Activated CD4-positive, alpha-beta T cell treated with anti-CD3 and anti-CD28 coated beads, Interleukin-2, amount 50 U/mL, for 48 hours (primary cell): ENCODE measurements at places on chromosomes 3 and 15.
A peak's percentile ranks its signal among the peaks of the same experiment; 100 is the strongest.

DNA sequence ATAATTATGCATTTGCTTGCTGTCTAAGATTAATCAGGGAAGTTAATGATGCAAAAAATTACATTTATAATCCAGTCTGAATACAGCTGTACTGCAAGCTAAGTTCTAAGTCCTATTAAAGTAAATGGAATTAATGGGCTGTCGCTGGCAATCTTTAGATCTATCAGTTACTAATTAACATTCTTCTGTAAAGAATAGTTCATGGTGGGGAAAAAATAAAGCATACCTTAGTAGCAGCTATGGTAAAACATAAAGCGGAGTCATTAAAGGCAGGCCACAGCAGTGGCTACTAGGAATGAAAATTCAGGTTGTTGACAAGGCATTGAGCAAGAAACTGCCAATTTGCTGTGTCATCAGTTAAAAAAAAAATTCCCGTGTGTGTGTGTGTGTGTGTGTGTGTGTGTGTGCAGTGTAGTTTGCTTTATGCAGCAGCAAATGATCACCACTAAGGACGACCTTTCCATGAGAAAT lies 129.8 kb downstream of the ZNF385D start:
- DNase-seq, result no peak

- no peak for DNase-seq
Observed at GRCh38 chr15:77064063-77064462, 6.8 kb downstream of the TSPAN3 start.

DNA sequence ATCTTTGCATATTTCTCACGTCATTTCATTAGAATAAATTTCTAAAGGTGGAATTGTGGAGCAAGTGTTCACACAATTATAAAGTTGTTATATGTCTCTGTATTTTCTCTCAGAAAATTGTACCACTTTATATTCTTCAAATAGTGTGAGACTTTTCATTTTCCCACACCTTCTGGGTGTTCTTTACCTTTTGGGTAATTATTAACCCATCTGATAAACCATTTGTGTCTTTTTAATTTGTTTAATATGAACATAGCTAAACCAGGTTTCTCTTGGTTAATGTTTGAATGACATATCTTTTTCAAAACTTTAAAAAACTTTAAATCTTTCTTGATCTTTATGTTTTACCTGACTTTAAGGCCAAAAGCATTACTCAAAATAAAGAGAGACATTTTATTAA lies 40.5 kb downstream of the DZIP3 start:
- no peak for DNase-seq

DNA sequence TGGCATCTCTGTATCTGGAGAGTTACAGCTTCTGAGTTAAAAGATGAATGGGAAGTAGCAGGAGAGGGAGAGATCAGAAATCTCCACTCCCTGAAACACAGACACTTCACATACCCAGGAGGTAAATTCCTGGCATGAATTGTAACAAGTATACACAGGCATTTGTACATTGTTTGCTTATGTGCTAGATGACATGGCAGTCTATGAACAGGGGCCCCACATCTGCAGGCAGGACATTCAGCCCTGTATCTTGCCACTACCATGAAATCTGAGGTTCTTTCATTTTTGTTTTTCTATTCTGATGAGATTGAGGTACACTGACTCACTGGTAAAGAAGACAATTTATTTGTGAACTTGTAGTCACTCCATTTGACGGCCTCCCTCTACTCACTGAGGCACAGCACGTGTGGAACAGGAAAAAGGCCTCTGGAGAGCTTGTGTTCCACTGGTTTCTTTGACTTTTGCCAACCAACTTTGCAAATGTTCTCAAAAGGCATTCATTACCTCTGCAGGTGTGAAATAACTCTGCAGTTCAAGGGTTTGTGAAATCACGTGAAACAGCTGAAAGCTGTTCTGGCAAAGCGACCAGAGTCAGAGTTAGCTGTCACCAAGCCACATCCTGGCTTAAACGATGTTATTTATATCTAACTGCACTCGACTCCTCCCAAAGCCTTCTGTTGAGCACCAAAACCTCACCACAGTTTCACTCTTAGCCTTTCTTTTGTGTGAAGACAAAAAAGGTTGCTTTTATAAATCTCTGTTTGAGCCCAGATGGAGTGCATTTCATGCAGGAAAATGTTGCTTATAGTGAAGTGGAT lies 401.3 kb upstream of the CFAP20DC start:
- DNase-seq, result peak; percentile 54

DNA sequence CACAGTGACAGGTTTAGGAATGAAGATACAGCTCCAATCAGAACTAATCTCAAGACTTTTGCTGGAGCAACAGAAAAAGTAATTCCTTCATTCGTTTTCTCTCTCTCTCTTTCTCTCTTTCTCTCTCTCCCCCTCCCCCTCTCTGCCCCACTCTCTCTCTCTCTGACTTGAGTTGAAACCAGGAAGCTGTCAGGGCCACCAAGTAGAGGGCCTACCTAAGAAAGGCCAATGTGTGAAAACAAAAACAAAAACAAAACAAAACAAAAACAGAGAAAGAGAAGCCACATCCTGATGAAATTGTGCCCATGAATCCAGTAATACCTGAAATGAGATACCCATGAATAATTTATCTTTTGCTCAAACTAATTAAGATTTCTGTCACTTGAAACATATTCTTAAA lies 72.9 kb downstream of the ATP8B4 start:
- no peak for DNase-seq

DNA sequence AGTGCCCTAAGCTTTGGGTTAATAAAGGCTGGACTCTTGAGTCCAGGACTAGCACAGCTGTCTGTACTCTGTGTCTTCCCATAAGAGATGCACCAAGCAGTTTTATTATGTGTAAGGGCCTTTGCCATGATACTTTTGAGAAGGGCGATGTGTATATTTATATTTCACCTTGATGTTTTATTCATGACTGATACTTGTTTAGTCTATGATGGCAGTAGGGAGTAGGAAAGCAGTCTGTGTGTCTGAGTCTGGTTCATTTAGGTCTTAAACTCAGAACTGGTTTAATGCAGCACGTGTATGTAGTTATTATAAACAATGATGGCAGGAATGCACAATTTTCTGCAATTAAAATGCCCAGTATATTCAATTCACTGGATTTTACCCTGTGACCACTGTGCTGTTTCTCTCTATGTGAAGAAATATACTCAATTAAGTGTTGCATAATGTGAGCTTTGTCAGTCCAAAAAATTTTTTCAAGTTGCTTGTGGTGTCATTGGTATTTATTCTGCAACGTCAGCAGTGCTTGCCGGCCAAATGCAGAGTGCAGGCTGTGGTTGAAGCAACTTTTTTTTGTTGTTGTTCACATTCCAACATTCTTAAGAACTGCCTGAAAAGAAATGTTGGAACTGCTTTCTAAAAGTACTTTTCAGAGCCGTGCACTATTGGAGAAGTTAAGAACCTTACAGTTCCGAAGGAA lies 423.7 kb upstream of the SEMA6D start:
- no peak for DNase-seq

GRCh38 chr3:44894485-44894884 lies 20.1 kb downstream of the TGM4 start:
- no peak for DNase-seq

DNA sequence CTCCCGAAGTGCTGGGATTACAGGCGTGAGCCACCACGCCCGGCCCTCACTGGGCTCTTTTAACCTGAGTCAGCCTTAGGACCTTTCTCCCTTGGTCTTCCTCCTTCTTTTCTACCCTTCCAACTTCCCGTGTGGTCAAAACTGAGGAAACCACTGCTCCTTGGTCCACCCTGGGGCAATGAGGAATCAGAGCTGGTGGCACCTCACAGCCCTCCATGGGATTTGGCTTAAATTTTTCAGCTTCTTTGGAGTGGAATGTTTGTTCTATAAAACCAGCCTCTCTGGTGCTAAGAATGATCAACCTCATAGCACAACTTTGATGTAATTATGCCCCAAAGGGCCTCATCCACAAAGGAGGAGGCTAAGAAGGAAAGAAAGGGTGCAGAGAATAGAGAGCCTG lies 76.6 kb upstream of the CFAP20DC start:
- no peak for DNase-seq

- no peak for DNase-seq
Observed at GRCh38 chr3:49327485-49327884, 12.4 kb downstream of the USP4 start.

- DNase-seq, result no peak
Observed at GRCh38 chr3:177725165-177725564, 527.9 kb upstream of the TBL1XR1 start.

GRCh38 chr15:75235051-75235673 lies 23.0 kb upstream of the GOLGA6C start:
- no peak for DNase-seq

DNA sequence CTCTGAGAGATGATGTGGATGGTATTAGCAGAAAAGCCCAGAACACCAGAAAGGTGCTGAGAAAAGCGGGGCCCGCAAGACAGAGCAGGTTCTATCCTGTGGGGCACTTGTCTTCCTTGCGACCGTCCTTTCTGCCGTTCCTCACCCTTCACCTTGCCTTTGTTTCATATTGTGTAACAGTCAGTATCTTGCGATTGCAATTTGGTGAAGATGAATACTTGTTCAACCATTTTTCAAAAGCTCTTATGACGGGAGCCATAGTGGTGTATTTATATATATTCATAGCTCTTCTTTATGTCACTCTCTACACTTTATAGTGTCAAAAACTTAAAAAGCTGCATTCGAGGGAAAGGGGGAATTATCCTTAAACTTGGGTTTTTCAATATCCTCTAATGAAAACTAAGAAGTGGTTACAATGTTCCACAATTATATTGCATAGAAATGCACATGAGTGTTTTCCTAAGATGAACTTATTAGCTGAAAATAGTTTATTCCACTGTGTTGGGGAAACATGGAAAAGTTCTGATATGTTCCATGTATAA lies 797 bp downstream of the MAP3K13 start:
- no peak for DNase-seq

- no peak for DNase-seq
Observed at GRCh38 chr3:83250613-83251012, 1489.2 kb upstream of the GBE1 start.

DNA sequence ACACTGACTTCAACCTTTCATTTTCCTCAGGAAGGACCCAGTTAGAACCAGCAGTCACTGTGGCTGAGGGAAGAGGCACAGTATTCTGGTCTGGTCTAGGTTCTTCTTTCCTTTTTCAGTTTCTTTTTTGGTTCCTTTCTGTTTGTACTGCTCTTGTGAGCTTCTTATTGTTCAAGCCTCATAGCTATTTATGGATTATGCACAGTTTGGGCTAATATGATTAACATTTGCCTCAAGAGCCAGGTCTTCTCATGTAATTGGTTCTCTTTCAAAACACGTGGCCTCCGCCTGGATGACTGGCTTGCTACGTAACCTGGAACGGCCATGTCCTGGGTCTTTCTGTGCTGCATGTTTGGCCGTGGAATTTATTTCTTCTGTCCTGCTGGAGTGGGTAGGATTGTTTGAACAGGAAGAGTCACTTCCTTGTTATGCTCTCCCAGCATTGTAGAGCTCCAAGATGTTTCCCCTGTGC lies 43.3 kb downstream of the RBMS3 start:
- DNase-seq, result no peak

- DNase-seq, result no peak
Observed at GRCh38 chr3:72041511-72041910, 256.6 kb upstream of the PROK2 start.

GRCh38 chr15:99054025-99054387 lies 46.4 kb upstream of the PGPEP1L start:
- DNase-seq, result no peak

DNA sequence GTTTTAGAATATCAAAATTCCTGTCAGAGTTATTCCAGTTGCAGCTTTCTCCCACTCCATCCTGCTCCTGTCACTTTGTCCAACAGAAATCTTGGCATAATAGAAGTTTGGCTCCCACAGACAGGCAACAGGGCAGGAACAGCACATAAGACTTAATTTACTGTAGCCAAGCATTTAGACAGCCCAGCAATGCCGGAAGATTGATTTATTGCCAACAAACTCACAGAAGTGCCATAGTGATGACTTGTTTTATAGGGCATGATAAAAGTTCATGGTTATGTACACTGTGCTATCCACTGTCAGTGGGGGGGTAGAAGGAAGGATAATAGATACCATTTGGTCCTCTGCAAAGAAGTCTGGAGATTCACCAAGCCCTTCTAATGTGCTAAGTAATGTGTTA lies 98.3 kb upstream of the CBLB start:
- DNase-seq, result no peak

DNA sequence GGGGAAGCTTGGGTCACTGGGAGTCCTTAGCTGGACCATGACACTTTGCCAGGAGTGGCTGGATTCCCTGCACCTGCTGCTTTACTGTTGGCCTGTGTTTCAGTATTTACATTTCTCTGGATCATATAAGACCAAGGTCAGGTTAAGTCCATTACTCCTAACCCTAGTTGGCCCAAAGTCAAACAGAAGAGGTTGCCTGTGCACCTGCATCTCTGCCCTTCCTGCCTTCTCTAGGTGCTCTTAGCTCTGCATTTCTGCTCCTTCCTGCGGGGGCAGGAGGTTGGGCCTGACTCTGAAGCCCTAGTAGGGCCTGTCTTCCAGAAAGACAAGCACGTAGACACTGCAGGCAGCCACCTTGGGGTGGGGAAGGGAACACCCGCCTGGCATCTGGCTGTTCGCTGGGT lies 124.3 kb downstream of the RPLP1 start:
- no peak for DNase-seq

DNA sequence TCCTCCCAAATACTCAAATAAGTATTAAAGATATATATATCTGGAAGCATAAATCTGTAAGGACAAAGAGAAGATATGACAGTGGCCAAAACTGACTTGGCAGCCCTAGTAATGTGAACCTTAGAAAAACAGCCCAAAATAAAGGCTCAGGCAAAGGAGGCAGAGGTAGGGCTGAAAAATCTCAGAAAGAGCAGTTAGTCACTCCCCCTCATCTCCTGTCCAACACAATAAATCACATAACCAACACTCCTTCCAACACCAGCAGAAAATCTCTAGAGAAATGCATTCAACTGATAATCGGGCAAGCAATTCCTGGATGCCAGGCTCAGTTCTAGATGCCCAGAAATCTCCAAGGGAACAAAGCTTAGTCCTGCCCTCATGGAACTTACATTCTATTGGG lies 22.1 kb upstream of the CHRM5 start:
- no peak for DNase-seq

DNA sequence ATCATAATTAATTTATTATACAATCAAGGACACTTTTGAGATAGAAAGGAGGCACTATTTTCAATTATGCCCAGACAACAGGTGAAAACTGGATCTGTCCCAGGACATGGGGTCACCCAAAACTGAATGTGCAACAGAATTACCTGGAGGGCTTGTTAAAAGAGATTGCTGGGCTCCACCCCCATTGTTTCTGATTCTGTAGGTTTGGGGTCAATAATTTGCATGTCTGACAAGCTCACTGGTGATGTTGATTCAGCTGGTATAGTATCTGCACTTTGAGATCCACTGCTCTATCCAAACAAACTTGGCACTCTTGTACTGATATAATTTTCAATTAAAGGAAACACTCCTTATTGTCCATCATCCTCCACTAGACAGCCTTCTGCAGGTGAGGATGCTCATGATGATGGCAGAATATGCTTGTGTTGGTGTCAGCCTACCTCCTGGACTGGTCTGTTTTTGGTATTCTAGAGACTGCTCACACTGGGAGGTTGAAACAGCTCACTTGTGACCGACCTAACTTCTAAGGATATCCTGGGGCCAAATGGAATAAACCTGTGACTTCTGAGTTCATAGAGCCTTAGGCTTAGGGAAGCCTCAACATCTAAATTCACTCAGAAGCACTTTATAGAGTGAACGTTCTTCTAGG lies 2.2 kb downstream of the P2RY14 start:
- no peak for DNase-seq

GRCh38 chr3:197495059-197495455 lies 60.7 kb downstream of the BDH1 start:
- no peak for DNase-seq

- DNase-seq, result no peak
Observed at GRCh38 chr3:39205919-39206516, 13.6 kb upstream of the XIRP1 start.
